Breast epithelium (tissue), 4 donors: ENCODE measurements at places on chromosomes 3 and 15. TPM values are rescaled to one million over a fixed set of nuclear protein-coding genes. Genes with fewer than 3 reads are reported as not detected.

GRCh38 chr3:20669184-20669583 lies 483.2 kb upstream of the SGO1 start:
- no peak for DNase-seq

- DNase-seq = no peak
These were observed 10.6 kb upstream of the TBC1D5 start for GRCh38 chr3:17752876-17753631.

GRCh38 chr3:32177702-32178198 lies 60.7 kb upstream of the CMTM8 start:
- peak; percentile 39 for DNase-seq

DNA sequence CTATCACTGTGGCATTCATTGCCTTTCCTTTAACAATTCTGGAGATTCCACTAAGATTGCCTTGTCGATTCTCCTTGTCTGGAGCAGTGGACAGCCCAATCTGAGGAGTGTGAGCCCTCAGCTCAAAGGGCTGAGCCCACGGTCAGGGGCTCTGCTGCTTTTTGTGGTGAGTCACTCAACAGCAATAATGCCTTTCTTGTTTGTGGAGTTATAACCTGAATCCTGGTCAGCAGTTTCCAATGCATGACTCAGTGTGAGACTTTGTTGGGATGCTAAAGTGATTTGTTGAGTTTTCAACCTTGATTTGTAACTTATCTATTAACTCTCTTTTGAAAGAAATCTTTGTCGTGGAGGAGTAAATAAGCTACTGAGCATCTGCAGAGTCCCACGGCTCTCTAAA lies 183.5 kb downstream of the TJP1 start:
- no peak for DNase-seq

The SLC12A1 gene
- under 0.01 TPM for total RNA-seq

GRCh38 chr3:55305696-55306485 lies 181.2 kb downstream of the WNT5A start:
- no peak for DNase-seq

DNA sequence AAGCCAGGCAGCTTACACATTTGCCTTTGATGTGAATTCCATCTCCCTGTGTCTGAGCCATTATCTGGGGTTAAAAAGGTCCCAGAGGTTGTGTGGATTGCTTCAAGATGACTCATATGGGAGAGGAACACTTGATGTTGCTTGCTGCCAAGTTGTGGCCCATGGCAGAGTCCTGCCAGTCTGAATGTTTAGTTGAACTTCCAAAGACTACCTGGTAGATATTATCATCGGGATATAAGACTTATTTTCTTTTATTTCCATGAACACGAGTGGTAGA lies 85.6 kb downstream of the TJP1 start:
- DNase-seq = no peak

DNA sequence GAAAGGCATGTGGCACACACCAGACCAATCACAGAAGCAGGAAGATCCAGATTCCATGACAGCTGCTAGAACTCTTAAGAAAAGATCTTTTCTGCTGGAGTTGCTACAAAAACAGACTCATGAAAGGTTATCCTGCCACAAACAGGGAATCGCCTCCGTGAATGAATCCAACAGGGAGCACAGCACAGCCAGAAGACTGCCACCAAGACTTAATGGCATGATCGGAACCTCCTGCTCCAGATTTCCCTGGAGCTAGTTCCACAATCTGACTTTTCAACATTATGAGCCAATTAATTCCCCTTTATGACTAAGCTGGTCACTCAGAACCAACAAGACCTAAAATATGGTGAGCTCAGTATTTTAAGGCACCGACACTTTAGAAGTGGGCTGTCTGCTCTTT lies 232.5 kb downstream of the FOXP1 start:
- DNase-seq = no peak

- no peak for DNase-seq
These were observed 108.0 kb downstream of the IL1RAP start for GRCh38 chr3:190621927-190622326.

GRCh38 chr3:48016301-48016973 lies at the start of gene MAP4:
TSS of gene MAP4 (minus strand) at chr3:48016416. CDS start at chr3:47998860, 17,556 bp downstream.
- no peak for DNase-seq

DNA sequence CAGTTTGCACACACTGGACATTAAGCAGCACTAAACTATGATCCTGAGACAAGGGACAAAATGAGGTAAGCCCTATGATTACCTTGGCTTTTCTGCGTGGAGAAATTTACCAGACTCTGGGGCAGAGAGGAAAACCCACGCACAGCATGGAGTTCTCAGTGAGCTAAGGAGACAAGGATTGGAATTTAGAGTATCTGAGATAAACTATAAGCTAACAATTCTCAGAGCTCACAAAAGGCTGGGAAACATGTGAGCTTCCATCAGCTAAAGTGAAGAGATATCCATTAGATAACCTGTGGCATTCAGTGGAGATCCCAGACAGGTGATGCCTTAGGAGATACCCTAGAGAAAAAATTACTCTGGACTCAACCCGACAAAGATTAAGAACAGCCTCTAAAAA lies 48.7 kb downstream of the NBEAL2 start:
- DNase-seq = no peak

GRCh38 chr3:17355591-17355990 lies 386.8 kb downstream of the TBC1D5 start:
- DNase-seq = no peak

DNA sequence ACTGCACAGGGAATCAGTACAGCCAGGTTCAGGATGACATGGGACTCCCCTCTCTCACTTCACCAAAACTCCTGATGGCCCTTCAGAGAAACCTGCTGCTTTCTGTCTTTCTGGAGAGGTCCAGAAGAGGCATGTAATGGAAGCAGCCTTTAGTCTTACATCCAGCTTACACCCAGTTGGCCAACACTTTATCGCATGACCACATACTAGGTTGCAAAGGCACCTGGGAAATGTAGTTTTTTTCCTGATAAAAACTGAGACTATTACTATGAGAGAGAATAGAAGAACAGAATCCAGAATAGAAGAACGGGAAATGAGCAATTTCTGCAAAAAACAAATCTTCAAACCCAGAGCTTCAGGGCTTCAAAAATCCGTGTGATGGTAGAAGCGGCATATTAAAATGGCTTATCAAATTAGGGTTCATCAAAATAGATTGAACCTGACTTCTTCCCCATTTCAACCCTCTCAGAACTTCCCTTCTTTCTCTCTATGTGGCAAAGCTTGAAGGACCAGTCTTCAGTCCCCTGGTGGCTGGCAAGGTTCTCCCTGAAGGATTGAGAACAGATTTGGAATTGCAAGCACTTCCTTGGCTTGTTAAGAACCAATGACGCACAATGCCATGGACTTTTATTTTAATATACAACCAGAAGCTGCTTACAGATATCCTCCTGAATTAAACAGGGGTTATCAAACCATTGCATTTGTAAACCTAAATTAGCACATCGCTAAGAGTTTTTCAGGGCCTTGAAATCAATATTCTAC lies 34.4 kb downstream of the CORO2B start:
- DNase-seq = no peak

DNA sequence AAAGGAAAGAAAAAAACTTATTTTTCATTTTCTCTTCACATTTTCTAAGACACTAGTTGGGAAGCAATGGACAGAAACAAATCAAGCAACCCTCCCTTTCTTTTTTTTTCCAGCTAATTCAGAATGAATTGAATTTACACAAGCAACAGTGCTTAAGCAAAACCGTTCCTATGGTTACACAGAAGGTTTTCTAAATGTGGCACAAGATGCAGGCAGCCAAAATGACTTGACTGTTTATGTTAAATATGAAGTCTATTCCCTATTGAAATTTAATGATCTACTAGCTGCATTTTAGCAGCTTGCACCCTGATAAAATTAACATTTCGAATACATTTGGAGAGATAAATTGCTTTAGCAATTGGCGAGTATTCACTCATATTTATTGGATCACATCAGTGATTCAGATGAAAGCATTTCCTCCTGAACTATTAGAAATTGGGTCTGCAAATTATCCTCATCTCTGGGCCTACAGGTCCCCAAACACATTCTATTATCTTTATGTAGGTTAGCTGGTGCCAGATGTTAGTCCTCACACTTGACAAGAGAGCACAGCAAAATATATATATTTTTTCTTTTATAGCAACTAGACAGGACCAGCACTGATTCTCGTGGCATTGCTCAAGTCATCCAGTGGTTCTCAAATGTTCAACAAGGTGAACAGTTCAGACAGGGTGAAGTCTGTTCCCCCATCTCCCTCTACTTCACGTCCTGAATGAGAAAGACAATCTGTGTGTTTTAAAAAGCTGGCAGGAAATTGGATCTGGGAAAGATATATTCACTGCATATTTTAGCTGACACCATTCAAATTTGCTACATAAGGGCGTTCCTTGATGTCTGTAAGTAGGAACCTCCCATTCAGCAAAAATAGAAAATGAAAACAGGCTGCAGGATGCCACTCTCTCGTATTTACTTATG lies 463.6 kb upstream of the KCNMB2 start:
- no peak for DNase-seq

The FGD5 gene
- total RNA-seq = 28.2 TPM

GRCh38 chr3:11898611-11899325 lies 52.1 kb upstream of the TAMM41 start:
- no peak for DNase-seq

- DNase-seq = no peak
These were observed 84.6 kb upstream of the WDR72 start for GRCh38 chr15:53843869-53844569.

GRCh38 chr15:77138167-77138522 lies 67.2 kb upstream of the TSPAN3 start:
- no peak for DNase-seq

DNA sequence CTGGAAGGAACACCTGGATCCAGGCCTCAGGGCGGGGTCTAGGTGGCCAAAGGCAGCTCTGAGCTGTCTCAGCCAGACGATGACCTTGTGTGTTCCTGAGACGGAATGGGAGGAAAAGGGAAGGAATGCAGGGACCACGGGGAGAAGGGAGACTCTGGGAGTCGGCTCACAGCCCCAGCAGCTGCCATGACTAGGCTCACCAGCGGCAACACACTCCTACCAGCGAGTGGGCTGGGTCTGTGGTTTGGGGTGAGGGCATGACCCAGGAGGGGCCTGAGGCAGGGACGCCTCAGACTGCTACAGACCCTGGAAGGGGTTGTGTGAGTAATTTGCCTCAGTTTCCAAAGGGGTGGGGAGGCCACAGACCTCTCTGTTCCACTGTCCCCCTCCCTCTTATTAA lies 19.8 kb downstream of the IQSEC1 start:
- DNase-seq = no peak

The SQOR gene
- 60.3 TPM for total RNA-seq

GRCh38 chr3:33041909-33042308 lies 55.0 kb downstream of the GLB1 start:
- DNase-seq = no peak

DNA sequence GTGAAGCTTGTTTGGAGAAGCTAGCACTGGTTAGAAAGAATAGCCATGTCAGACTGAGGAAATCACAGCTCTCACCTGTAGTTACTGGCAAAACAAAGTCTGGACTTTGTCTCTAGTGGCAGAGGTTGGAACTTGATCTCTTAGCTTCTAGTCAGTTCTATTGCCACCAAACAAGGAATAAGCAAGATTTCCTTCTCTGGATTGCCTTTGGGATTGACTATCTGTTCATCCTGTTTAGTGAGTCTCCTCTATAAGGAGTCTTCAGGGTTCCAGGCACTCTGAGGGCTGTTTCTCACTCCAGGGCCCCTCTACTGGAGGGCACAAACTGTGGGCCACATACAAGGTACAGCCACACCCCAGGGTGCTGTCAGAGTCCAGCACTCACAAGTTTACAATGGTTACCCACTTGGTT lies 426.6 kb upstream of the THBS1 start:
- no peak for DNase-seq

DNA sequence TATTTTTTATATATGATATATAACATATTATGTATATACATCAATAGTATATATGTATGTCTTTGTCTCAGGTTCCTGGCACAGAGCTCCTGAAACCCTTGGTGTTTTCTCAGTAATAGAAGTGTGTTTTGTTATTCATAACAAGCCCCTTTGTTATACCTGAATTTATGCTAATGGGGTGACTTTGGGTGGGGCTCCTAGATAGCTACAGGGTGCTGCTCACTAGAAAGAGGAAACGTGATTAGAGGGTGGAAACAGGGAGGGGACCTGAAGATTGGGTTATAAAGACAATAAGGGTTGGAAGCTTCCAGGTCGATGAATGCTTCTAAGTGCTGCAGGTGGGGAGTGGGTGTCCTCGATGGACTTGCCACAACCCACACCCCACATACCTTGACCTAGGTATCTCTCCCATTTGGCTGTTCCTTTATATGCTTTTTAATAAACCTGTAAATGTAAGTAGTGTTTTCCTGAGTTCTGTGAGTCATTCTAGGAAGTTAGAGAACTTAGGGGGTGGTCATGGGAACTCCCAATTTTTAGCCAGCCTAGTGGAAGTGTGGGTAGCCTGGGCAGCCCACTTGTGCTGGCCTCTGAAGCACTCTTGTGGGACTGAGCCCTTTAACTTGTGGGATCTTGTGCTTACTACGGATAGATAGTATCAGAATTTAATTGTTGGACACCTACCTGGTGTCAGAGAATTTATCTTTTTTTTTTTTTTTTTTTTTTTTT lies 36.9 kb upstream of the C15orf39 start:
- DNase-seq = no peak

The MON1A gene
- total RNA-seq = 11.3 TPM

- DNase-seq = no peak
These were observed 265.2 kb upstream of the GOLGA6L4 start for GRCh38 chr15:83970295-83970890.

DNA sequence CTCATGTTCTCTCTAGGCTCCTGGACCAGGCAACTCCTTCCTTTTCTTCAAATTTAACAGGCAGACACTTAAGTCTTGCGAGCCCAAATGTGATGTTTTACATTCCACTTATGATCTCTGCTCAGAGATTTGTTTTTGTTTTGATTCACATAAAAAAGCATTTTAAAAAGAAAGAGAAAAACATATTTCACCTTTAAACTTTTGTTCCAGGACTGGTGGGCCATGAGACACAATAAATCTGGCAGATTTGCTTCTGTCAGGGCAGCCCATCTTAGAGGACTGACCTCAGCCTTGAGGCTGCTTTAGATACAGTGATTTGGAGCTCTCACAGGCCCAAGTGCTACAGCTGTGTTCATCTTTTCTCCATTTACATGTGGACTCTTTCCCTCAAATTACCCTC lies 52.0 kb downstream of the CMSS1 start:
- no peak for DNase-seq

GRCh38 chr3:119880966-119881365 lies 99.1 kb downstream of the NR1I2 start:
- DNase-seq = no peak

DNA sequence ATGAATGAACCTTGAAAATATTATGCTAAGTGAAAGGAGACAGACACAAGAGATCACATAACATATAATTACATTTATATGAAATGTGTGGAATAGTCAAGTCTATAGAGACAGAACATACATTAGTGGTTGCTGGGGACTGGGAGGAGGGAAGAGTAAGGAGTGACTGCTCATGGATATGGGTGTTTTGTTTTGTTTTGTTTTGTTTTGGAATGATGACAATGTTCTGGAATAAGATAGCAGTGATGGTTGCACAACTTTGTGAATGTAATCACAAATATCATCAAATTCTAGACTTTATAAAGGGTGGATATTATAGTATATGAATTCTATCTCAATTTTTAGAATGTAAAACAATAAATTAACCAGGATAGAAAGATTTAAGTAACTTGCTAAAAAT lies 57.4 kb upstream of the PHLDB2 start:
- no peak for DNase-seq

- no peak for DNase-seq
These were observed 405.6 kb downstream of the MAGI1 start for GRCh38 chr3:65633018-65633638.
